ENCODE measurements at places on chromosomes 7 and 10.

- DNase-seq: no peak
Measured at GRCh38 chr7:38840736-38841460, 68.1 kb downstream of the VPS41 start.

DNA sequence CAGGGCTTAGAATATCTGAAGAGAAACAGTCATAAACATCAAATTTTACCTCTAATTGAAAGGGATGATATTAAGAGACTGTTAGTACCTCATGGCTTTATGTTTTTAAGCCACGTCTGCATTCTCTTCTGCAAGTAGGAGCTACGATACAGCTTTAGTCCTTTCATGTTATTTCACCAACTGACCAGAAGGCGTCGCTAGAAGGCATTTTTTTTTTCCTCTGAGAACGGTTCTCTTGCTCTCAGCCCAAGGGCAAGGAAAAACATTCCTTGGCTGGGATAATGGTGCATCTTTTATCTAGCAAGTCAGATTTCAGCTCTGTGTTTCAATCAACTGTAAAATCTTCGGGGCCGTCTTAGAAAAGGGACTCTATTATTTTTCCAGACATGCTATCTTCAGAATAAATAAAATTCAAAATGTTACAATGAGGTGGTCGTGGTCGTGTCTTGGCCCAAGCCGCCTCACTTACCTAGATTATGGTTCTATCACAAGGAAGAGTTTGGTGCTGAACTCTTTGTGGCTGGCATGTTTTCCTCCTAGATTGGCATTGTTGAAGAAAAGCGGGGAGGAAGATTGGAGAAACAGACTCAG lies 41.6 kb upstream of the LYZL2 start:
- DNase-seq: no peak

DNA sequence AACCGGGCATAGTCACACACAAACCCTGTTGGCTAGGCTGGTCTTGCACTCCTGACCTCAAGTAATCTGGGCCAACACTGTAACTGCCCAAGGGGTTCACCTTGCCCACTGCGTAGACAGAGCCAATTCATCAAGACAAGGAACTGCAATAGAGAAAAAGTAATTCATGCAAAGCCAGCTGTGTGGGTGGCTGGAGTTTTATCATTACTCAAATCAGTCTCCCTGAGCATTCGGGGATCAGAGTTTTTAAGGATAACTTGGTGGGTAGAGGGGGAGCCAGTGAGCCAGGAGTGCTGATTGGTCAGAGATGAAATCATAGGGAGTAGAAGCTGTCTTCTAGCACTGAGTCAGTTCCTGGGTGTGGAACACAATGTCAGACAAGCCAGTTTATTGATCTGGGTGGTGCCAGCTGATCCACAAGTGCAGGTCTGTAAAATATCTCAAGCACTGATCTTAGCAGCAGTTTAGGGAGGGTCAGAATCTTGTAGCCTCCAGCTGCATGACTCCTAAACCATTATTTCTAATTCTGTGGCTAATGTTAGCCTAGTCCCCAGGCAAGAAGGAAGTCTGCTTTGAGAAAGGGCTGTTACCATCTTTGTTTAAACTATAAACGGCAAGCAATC lies 15.6 kb upstream of the FXYD4 start:
- DNase-seq: no peak

DNA sequence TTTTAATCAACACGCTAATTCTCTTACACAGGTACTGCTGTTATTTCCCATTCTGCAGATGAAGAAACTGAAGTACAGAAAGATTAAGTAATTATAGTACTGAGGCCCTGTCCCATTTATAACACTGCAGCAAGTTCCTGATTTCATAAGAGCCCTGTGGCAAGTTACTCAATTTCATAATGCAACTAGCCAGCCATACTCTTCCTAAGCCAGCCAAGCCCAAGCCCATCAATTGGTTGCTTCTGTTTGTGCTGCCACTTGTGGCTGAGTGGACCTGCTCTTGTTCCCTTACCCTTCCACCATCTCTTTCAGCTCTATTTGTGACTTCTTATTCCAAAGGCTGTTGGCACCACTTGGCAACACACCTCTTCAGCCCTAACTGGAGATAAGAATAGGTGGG lies 19.7 kb upstream of the PRPF18 start:
- no peak for DNase-seq

GRCh38 chr7:82818171-82818570 lies 344.5 kb downstream of the PCLO start:
- DNase-seq: no peak

- DNase-seq: no peak
Measured at GRCh38 chr7:20217193-20217948, at the start of gene MACC1. TSS of gene MACC1 (minus strand) at chr7:20217384. CDS start at chr7:20161862, 55,522 bp downstream.

DNA sequence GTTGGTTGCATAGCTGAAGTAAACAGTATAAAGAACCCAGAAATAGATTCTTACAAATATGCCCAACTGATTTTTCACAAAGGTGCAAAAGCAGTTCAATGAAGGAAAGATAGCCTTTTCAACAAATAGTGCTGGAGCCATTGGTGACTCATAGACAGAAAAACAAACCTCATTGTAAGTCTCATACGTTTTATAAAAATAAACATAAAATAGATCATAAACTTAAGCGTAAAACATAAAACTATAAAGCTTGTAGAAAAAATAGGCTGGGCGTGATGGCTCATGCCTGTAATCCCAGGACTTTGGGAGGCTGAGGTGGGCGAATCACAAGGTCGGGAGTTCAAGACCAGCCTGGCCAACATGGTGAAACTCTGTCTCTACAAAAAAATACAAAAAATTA lies 318.8 kb upstream of the IGFBP3 start:
- no peak for DNase-seq

GRCh38 chr7:155874010-155874409 lies 61.7 kb upstream of the SHH start:
- DNase-seq: no peak

- DNase-seq: no peak
Measured at GRCh38 chr7:70005891-70006260, 407.6 kb downstream of the AUTS2 start.

- no peak for DNase-seq
Measured at GRCh38 chr10:21776883-21777282, 226.6 kb downstream of the DNAJC1 start.

- no peak for DNase-seq
Measured at GRCh38 chr7:128796327-128796726, 4.6 kb downstream of the CCDC136 start.

DNA sequence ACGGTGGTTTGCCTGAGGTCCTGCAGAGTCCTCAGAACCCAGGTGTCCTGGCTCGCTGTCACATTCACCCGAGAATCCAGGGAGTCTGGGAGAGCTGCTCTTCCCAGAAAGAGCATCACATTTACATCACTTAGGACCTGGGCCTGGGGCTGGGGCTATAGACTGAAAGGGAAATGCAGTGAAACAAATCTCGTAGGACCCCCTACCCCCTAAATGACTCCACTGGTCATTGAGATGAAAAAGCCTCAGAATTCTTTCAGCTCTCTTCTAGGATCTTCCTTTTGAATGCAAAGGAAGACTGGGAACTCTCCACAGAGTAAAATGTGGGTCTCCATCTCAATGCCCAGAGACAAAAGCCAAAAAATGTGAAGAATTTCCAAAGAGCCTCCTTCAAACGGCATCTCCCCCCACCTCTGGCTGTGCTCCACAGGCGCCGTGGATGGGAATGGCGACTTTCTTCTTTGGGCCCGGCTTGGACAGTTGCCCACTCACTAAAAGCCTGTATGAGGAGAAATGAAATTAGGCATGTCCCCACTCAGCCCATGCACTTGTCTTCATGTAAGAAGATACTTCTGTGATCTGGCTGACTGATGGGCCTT lies 49.0 kb upstream of the PODXL start:
- DNase-seq: no peak

All from activated CD4-positive, alpha-beta T cell treated with anti-CD3 and anti-CD28 coated beads for 24 hours (primary cell).